ENCODE measurements at places on chromosomes 11 and 22.

GRCh38 chr11:73194593-73194992 lies 23.5 kb upstream of the P2RY2 start:
- DNase-seq, result no peak

DNA sequence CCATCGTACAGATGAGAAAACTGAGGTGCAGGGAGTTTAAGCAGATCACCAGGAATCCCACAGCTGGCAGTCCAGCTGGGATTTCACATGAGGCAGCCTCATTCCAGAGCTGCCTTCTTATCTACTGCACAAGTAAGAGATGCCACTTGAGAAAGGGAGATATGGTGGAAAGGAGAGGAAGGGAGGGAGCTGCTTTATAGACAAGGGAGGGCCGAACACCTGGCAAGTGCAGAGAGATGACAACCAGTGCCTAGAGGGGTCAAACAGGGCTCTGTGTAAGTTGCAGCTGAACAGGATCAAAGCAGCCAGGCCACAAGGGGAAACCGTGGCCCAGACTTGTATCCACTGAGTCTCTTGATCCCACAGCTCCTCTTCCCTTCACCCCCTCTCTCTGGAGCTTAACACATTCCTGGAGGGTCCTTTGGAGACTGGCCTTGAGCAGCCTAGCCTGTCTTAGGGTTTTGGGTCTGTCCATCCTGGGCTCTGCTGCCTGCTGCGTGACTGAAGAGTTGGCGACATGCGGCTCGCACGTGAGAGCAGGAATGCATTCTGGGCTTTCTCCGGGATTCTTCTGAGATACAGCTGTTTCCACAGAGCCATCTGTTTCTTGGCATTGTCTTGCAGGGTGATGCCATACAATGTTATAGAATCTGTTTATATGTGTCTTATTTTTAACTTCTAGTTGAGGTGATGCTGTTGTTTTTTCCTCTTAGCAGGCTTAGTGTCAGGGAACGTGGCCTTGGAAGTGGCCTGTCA lies 268.5 kb upstream of the SYN3 start:
- no peak for DNase-seq

DNA sequence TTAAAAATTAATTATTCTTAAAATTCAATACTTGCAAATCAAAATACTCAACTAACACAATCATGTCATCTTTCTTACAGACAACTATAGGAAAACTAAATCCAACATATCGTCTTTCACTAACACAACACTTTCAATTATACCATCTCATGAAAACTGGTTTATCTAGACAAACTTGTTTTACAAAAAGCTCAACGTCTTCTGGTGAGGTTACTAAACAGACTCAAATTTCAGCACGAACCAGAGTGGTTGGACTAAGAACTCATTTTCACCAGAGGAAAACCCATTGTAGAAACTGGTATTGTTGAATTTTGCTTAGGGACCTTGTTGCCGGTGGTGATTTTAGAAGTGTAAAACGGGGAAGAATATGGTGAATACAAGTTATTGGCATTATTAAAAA lies 52.2 kb downstream of the NUP98 start:
- no peak for DNase-seq

DNA sequence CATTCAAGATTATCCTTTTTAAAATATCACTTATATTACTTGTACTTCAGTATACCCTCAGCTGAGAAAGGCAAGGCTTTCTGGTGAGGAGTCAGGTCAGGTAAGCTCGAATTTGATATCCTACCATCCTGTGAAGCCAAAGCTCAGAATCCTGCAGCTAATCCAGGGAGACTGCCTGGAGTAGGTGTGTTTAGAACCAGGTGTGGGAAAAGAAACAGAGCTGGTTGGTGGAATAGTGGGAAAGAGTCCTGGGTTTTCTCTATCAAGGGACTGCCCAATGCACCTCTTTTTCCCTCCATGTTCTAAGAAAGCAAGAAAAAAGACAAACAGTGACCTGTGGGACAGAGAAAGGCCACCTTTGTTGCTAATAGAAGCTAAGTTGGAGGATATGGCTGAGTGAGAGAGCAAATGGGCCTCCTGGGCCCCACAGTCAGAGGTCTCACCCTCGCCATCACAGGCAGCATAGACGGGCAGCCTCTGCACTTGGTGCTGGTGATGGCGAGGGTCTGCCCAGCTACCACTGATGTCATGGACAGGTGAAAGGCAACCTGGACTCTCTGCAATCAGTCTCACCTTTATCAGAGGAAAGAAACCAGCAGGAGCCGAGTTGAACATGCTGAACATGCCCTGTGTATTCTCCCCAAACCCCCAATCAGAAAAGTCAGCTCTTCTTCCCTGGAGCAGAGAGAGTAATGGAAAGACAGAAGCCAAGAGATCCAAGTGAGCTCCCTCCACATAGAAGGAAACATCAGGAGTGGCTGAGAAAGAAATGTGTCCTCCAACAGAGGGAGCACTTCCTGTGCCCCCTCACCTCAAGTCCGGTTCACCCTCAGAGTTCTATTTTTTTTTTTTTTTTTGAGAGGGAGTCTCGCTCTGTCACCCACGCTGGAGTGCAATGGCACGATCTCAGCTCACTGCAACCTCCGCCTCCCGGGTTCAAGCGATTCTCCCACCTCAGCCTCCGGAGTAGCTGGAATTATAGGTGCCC lies 491.3 kb downstream of the BUD13 start:
- DNase-seq, result no peak

- no peak for DNase-seq
Measured at GRCh38 chr11:85709941-85710702, 24.1 kb upstream of the CCDC89 start.

DNA sequence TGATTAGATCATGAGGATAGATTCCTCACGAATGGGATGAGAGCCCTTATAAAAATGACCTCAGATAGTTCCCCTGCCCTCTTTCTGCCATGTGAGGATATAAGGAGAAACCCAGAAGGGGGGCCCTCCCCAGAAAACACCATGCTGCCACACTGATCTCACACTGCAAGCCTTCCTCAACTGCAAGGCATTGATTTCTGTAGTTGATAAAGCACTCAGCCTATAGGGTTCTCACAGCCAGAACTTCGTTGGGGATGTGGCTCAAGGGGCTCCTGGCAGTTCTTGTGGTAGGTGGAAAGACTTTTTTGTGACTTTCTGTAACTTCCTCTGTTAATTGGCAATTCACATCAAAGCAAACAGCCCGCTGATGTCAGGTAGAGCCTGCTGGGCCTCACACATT lies 108.9 kb downstream of the CD44 start:
- DNase-seq, result peak; percentile 49

DNA sequence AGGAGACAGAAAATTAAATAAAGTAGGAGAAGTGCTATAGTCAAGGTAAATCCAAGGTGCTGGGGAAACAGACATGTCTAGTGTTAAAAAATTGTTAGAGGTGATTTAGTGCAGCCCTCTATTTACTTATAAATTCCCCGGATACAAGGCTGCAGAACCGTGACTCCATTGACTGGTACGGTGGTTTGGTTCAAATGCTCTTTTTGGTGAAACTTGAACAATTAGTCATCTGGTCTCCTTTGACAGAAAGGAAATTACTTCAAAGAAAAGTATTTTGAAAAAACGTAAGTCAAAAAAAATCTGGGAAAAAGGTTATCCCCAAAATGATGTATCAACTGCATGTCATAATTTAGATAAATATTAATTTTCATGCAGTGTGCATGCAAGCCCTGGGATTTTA lies 399.2 kb downstream of the CNTN5 start:
- DNase-seq, result no peak

DNA sequence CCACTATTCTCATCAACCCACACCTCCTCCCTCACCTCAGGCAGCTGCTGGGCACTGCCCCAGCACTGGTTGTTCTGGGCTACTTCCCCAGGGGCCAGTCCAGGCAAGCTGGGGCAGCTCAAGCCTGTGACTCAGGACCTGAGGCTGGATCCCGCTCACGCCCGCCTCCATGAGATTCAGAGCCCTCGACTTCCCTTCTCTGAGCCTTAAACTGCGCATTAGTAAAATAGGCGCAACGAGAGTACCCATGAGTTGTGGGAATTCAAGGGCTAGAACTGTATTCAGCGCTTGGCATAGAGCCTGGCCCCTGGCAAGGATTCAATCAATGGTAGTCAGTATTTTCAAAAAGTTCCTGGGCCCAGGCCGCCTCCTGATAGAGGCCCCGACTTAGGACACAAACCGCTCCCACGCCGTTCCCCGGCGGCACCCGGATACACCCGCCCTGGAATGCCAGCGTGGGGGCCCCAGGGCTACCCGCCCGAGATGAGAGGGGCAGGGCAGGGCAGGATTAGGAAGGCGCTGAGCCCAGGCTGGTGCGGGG lies 723 bp upstream of the CD82 start:
- DNase-seq, result no peak

DNA sequence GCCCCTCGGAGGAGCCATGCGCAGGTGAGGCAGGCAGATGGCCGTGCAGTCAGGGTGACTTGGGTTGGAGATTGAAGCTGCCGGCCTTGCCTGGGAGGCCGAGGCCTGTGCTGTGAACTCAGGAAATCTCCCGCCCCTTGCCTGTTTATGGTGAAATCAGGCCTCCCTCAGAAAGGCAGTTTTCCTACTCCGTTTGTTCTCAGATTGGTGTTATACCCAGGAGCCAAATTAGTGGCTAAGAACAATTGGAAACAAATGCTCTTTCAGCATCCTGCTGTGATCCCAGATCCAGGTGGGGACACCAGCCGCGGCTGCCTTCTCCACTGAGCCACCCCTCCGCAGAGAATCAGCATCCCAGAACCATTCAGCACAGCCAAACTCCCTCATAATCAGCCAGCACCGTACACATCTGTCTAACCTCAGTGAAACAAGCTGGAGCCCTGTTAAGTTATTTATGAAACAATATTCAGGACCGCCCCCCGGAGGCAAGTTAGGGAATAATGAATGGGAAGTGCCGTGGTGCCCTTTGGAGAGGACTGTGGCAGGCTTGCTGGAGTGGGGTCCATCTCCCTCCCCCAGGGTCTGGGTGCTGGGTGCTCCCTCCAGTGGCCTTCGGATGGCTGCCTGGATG lies 60.0 kb downstream of the PKNOX2 start:
- DNase-seq, result no peak

GRCh38 chr11:108498816-108499408 lies 728 bp upstream of the POGLUT3 start:
- DNase-seq, result no peak

DNA sequence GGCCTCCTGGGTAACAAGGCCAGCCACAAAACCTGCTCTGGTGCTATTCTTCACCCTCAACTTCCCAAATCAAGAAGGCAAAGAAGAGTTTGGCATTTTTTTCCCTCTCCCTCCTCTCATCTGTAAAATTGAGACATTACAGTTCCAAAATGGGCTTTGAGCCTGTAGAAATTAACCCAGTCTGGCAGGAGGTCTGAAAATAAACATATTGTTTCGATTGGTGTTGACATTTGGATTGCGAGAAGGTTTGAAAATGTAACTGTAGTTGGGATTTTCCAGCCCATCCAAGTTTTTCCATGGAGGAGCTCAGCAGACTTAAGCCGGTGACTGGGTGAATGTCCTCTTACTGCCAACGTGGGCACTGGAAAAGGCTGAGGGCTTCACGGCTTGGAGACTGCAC lies 35.0 kb upstream of the ALX4 start:
- DNase-seq, result no peak

DNA sequence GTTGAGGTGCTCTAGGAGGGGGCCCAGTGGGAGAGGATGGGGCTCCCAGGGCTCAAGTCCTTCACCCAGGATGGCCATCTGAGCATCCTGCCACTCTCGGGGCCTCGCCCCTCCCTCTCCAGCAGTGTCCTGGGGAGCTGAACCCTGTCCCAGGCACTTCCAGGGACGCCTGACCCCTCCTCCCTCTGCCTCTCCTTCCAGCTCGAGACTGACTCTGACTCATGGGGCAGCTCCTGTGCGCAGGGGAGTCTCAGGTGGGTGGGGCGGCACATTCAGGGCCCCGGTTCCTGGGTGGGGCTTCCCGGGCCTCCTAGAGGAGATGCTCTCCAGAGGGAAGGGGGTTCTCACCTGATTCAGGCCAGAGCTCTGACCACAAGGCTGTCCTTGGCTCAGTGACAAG lies 77.1 kb upstream of the IGLL5 start:
- DNase-seq, result no peak

- DNase-seq, result no peak
Measured at GRCh38 chr11:119169282-119169719, 776 bp downstream of the NLRX1 start.

- no peak for DNase-seq
Measured at GRCh38 chr11:132125988-132126871, 755.8 kb downstream of the NTM start.

- no peak for DNase-seq
Measured at GRCh38 chr22:32517488-32517887, 42.9 kb downstream of the FBXO7 start.

- no peak for DNase-seq
Measured at GRCh38 chr22:19786264-19786585, 25.6 kb downstream of the TBX1 start.

GRCh38 chr11:86738568-86738967 lies 61.8 kb upstream of the PRSS23 start:
- no peak for DNase-seq

DNA sequence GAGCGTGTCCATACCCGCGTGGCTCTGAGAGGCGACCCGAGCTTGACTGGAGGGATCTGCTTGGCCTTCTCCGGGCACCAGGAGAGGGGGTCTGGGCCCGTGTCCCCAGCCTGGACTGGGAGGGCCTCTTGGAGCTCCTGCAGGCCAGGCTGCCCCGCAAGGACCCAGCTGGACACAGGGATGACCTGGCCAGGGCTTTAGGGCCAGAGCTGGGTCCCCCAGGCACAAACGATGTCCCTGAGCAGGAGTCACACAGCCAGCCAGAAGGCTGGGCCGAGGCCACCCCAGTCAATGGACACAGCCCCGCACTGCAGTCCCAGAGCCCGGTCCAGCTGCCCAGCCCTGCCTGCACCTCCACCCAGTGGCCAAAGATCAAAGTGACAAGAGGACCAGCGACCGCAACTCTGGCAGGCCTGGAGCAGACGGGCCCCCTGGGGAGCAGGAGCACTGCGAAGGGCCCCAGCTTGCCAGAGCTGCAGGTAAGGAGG lies 38.2 kb downstream of the TRIOBP start:
- no peak for DNase-seq

DNA sequence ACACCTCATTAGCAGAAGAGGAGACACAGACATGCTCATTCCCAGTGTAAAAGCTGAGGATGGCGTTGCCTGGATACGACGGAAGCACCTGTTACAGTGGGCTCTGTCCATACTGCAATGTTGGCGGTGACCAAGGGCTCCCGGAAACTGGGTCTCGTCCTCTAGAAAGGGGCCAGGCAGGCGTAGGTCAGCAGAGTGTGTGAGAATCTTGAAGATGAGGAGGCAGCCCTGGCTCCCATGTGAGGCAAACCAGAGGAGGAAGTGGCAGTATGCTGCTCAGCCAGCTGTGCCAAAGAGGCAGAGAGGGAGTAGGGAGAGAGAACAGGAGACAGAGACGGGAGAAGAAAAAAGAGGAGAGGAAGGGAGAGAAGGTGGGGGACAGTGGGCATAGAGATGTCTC lies 10.3 kb downstream of the LTO1 start:
- DNase-seq, result no peak

DNA sequence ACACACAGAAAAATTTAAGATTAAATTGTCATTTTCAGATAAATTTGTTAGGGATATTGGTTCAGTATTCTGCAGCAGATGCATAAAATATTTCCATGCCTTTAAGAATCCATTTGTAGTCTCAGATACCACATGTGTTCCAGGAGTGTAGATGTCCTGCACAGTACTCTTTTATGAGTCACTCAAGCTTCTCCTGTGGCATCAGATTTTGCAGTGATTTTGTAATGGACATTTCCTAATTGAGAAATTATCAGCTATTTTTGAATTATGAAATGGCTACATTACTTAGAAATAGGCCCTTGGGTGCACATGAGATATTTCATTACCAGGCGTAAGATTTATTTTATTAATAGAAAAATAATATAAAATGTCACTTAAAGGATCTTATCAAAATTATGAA lies 18.9 kb downstream of the MMP3 start:
- DNase-seq, result no peak

GRCh38 chr11:82007521-82007920 lies 726.1 kb downstream of the FAM181B start:
- no peak for DNase-seq
